ENCODE measurements at places on chromosomes 2 and 18. TPM values are rescaled to one million over a fixed set of nuclear protein-coding genes. Genes with fewer than 3 reads are reported as not detected.

CABYR gene
- 5.1 TPM for total RNA-seq

DSC2 gene
- 19.8 TPM for total RNA-seq

RFX8 gene
- 2.5 TPM for total RNA-seq

COPS9 gene
- 82.9 TPM for total RNA-seq

DSEL gene
- total RNA-seq, result 29.2 TPM

FAM237A gene
- not detected for total RNA-seq

CD8A gene
- 0.47 TPM for total RNA-seq

MAL gene
- total RNA-seq, result 217 TPM

RAPGEF4 gene
- 17.5 TPM for total RNA-seq

UGGT1 gene
- 31.8 TPM for total RNA-seq

REG3G gene
- total RNA-seq, result not detected

All from metanephros (tissue), 2 donors.